Activated T-helper 1 cell treated with anti-CD3 and anti-CD28 coated beads, Interleukin-2, amount 50 U/mL, for 16 hours (primary cell): ENCODE measurements at places on chromosomes 1 and 21.

- DNase-seq = no peak
These were observed 9.7 kb downstream of the ATP2B4 start for GRCh38 chr1:203636291-203636690.

DNA sequence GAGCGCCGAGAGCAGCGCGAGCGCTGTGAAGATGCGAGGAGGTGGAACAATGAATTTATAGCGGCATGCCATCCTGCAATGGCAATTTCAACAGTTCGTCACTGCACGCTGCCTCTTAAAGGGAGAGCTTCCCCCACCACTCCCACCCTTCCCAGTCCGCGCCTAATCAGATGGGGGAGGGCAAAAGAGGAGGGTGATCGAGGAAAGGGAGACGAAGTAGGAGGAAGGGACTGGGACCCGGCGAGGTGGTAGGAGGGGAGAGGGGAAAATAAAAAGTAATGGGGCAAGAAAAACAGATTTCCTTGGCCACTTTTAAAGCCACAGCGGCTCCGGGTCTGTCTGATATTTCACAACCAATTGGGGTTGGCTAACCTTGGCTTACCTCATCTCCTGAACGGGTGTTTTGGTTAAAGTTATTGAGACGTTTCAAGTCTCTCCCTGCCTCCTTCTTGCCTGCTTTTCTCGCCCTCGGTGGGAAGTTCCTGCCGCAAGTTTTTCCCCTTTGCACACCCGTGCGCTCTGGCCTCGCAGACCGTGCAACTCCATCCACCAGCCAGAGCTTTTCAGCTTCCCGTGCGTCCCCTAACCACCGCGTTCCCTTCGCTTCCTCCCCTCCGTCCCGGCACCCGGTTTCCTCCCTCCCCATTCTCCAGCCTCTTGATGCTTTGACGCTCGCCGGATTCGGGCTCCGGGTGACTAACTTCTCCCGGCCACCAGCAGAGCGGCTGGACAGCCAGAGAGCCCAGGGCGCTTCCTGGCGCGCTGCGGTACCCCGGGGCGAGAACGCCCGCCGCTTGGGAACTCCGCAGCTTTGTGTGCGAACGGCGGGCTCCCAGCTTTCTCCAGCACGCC is at the start of gene ADAMTS5:
Gene ADAMTS5 (minus strand): TSS at position 27 of the 852 bp plus-strand sequence. CDS start 697 bp downstream, outside the sequence.
- no peak for DNase-seq

- no peak for DNase-seq
These were observed 10.3 kb upstream of the SLC45A1 start for GRCh38 chr1:8307628-8308027.

DNA sequence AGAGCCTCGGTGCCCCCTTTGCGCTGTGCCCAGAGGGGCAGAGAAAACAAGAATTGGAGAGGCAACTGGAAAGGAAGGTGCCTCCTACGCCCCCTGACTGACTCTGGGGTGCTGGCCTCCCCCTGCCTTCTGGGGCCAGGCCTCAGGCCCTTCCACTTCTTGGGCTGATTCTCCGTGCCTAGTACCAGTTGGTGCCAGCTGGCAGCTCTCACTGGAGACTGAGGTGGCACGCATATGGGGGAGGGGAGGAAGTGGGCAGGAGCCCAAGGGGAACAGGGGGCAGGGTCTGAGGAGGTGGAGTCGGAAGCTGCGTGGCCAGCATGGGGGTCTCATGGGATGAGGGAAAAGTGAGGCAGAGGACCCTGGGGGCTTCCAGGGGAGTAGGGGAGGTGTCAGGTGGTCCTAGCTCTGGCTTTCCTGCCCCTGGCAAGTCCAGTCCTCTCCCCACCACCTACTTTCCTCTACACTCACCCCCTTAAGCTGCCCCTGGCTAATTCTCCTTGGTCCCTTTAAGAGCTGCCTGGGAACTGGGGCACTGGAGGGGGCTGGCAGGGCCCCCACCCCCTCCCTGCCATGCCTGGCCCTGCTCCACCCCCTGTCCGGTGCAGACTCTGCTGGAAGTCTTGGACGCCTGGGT is 6.5 kb upstream of the SEMA4A start:
- DNase-seq = no peak

- DNase-seq = no peak
These were observed 451.0 kb upstream of the RGS18 start for GRCh38 chr1:191707288-191707687.

DNA sequence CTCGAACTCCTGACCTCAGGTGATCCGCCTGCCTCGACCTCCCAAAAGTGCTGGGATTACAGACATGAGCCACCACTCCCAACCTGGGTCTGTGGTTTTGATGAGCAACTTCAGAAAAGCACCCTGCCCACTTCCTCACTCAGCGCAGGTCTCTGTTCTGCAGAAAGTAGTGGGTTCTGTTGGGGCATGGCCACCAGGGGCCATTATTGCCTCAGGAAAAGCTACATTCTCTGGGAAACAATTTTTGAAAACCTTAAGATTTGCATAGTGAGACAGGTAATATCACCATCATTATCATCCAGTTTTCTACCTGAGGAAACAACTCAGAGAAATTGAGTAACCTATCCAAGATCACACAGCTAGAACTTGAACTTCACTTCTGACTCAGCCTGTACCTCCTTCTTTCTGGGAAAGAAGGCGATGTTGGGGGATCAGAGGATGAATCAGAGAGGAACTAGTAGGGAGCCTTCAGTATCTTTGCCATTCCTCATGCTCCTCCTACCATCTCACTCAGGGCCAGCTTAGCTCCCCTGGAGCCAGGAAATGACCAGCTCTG is 7.1 kb upstream of the NES start:
- DNase-seq = no peak

DNA sequence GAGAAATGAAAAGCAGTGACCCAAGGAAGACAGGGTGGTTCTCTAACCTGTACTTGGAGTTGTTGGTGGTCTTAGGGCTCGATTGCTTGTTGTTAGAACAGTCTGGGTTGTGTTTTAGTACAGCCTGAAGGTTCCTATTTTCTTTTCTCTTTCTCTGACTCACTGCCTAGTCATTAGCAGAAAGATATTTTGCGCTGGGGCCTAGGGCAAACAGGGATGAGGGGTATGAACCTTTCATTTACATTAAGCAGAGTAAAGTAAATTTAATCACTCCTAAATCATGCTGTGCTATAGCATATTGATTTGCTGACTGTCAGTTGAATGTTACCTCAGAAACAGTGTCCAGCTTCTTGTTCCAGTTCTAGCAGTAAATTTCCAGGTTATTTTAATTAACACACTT is 197.2 kb downstream of the RWDD3 start:
- no peak for DNase-seq

GRCh38 chr21:45554477-45555175 is 12.4 kb upstream of the SLC19A1 start:
- DNase-seq = peak; percentile 83

DNA sequence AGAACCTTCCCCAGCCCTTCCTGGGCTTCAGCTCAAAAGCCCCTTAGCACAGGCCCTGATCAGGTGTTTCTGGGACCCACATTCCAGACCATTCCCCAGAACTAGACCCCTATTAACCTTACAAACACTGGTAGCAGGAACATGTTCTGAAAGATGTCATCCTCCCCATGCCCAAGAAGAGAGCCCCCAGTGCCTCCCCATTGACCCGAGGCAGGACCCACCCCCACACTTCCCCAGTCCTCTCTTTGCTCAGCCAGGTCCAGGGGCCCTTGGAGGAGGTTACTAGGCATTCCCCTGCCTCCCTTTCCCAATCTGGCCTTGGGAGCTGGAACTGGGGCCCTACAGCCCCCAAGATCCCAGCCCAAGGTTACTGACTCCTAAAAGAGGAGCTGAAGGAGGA is 38.9 kb upstream of the HMGB4 start:
- no peak for DNase-seq

GRCh38 chr1:23953020-23953419 is 6.6 kb upstream of the PNRC2 start:
- DNase-seq = no peak

GRCh38 chr1:44012404-44012803 is 18.9 kb downstream of the SLC6A9 start:
- no peak for DNase-seq

DNA sequence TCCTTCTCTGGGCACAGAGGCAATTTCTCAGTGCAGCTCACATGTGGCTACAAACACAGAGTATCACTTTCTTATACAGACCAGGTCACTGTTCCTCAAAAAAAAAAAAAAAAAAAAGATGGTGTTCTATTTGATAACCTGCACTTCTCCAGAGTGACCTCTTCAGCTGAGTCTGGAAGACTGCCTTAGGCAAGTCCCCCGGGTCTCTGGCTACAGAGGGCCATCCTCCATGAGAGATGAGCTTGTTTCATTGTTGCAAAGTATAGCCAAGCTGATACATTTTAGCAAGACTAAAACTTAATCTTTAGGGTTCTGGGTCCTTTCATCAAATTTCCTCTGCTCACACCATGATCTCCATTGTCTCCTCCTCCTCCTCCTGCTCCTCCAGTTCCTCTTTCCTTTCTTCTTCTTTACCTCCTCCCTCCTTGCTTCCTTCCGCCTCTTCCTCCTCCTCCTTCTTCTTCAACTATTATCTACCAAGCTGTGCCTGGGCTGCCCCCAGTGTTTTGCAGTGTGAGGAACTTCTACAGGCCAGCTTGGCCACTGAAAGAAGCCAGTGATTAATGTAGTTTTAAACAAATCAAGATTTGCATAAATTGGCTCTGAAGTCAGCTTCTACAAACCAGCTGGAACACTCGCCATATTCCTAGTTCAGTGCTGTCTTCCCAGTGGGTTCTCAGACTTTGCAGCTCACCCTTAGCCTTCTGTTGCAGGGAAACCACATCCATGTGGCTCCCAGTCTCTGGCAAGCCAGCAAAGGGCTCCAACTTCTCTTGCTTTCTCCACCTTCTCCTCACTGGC is 139.4 kb downstream of the RUNX1 start:
- DNase-seq = no peak

DNA sequence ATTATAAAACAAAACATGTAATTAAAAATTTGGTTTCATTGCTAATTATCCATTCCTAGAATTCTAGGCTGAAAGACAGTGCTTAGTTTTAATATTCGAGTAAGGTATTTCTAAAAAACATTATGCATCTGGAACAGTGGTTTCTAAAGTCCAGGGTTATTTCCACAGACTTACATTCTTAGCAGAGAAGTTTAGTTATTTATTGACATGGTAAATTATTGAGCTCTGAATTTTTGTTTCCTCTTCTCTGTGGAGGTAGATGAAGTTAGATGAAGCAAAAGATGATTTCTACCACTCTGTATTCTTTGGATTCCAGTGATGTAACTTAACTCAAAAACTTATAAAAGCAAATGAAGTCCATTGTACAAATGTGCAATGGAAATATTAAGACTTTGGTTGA is 709.4 kb downstream of the MRPL39 start:
- DNase-seq = no peak
